Activated B cell treated with CpG ODN at 0.5 μM for 24 hours (primary cell): ENCODE measurements at places on chromosomes 7 and 10.
A peak's percentile ranks its signal among the peaks of the same experiment; 100 is the strongest.

DNA sequence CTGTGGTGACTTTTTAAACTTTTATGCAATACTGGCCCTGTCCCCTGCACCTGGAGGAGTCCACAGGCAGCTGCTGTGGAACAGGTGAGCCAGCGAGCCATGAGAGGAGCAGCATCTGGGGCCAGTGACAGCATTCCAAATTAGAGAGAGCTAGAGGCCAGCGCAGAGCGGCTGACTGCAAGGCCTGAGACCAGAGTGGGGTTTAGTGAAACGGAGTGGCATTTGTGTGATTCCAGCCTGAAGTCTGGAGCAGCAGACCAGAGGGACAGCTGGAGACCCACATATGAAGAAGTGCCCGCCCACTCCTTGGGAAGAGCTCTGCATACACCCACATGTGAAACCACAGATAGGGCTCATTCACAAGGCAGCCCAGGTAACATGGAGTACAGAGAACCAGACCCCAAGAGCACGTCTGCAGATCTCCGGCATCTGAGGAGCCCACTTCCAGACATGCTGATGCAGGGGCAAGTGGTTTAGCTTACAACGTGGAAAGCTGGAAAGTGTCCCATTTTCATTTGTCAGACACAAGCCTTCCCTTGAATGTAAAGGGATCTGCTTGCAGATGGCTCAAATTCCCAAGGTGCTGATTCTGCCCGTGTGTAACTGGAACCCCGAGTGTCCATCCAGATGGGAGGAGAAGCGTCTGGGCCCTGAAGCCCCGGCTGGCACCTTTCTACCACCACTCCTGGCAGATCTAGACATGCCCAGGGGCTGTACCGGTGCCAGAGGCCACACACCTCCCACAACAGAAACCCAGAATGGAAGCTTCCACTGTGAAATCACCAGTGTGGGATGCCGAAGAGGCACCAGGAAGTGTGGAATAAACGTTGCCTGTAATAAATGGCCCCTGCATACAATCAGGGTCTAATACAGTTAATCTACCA, 256.0 kb upstream of the TCERG1L start:
- no peak overlapping the region for H3K27ac ChIP-seq
- no peaks in the 10 kb centered on the region for H3K27me3 ChIP-seq
- no peak for DNase-seq
- no peaks in the 10 kb centered on the region for H3K4me1 ChIP-seq
- H3K36me3 ChIP-seq = no peaks in the 10 kb centered on the region

DNA sequence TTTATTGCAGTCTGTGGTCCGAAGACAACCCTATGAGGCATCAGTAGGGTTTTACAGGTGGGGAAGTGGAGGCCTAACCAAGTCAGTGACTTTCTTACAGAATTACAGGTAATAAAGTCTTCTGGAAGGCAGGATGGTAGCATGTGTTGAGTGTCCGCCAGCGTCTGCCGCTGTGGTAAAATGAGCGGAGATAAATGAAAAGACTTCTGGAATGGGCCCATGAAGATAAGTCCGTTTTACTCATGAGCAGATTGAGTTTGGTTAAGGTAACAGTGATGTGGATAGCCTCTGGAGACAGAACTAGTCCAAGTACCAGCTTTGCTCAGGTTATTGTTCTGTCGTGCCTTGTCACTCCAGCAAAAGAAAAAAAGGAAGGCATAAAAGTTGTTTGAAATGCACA, 966 bp downstream of the FBH1 start:
- no peak for DNase-seq
- peak overlapping the region; percentile 59 for H3K27ac ChIP-seq
- no peaks in the 10 kb centered on the region for H3K27me3 ChIP-seq
- H3K4me3 ChIP-seq = peak overlapping the region; percentile 86
- H3K36me3 ChIP-seq = peaks cover 38% of the 10 kb centered on the region

DNA sequence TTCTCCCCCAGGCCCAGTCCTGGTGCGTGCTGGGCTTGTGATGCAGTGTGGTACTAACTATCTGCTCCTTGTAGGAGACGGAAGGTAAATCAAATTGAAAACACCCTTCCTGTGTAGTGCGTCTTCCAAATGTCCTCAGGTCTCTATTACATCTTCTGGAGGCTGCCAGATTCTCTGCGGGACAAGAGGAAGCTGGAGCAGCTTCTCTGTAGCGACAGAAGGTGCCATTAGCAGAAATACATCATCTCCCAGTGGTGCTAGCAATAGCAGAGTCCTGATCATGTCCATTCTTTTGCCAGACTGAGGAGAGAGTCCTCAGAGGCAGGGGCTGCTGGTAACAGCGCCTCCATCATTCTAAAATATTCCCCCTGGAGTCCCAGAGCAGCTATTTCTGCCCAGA, 675.2 kb downstream of the LRMDA start:
- no peak for DNase-seq
- no peak overlapping the region for H3K27ac ChIP-seq
- no peaks in the 10 kb centered on the region for H3K27me3 ChIP-seq
- H3K4me3 ChIP-seq = no peak overlapping the region
- no peaks in the 10 kb centered on the region for H3K36me3 ChIP-seq
- H3K4me1 ChIP-seq = no peaks in the 10 kb centered on the region

DNA sequence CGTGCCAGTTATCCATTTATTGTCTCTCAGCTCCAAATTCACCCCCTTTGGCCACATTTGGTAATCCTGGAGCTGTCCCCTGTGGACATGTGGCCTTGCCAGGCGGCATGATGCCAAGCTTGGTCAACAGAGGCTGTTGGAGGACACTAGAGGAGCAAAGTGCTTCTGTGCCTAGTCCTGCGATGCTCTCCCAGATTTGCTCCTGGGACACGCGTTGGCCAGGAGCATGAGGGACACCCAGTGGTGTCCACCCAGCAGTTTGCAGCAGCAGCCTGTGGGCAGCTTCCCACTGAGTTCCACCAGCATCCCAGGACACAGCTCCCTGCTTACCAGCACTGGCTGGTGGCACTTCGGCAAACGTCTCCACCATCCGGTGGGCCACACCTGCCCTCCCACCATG, 55.5 kb upstream of the STEAP1B start:
- H3K27ac ChIP-seq = no peak overlapping the region
- H3K4me1 ChIP-seq = peaks cover 35% of the 10 kb centered on the region
- H3K27me3 ChIP-seq = peaks cover 3% of the 10 kb centered on the region
- H3K36me3 ChIP-seq = peaks cover 7% of the 10 kb centered on the region
- DNase-seq = no peak

- peaks cover 3% of the 10 kb centered on the region for H3K36me3 ChIP-seq
- no peak for DNase-seq
- peak overlapping the region; percentile 76 for H3K27ac ChIP-seq
- H3K4me1 ChIP-seq = peaks cover 26% of the 10 kb centered on the region
- H3K4me3 ChIP-seq = peak overlapping the region; percentile 85
Observed at GRCh38 chr7:148882841-148883265, 1.2 kb downstream of the EZH2 start.

DNA sequence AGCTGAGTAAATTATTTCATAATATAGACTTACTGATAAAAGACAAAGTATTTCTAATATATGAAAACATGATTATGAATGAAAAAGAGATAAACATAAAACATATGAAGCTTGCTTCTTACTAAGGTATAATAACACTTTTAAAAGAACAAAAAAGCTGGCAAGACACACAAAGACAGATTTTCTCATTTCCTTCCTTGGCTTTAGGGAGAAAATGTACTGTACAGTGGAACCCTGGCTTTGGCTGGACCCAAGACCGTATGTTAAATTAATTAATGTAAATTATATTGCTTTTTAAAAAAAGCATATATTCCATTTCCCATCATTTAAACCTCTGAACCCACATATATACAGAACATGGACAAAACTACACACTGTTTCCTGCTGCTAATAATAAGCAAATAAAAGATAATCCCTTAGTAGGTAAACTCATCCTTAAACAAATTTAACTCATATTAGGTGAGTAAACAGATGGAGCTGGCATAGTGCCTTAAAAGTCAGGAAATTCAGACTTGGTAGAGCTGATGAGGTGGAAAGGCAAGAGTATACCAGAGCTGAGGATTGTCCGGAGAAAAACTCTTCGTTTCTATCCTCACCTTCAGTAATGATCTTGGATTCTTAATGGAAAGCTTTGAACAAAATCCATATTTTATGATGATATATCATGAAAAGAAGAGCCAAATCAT, 1016.4 kb upstream of the KCND2 start:
- no peaks in the 10 kb centered on the region for H3K4me1 ChIP-seq
- H3K27me3 ChIP-seq = no peaks in the 10 kb centered on the region
- no peak overlapping the region for H3K4me3 ChIP-seq
- no peak for DNase-seq
- no peak overlapping the region for H3K27ac ChIP-seq
- no peaks in the 10 kb centered on the region for H3K36me3 ChIP-seq

DNA sequence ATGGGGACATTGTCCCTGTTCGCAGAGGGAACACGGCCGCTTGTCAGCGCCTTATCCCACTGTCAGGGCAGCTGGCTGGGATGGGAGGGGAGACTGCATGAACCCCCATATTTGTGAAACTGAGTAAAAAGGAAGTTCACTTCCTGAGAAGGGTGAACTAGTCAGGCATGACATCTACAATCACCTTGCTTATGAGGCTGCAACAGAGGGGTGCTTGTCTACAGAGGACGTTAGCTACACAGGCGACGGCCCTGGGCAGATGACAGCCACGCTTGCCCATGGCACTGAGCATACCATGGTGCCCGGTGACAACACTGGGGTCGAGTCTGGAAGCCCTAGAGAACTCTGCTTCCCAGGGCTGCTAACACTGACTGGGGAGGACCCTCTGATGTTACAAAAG, 46.0 kb upstream of the KDM7A start:
- H3K27ac ChIP-seq = peak overlapping the region; percentile 11
- no peaks in the 10 kb centered on the region for H3K36me3 ChIP-seq
- peak overlapping the region; percentile 33 for H3K4me3 ChIP-seq
- DNase-seq = no peak

GRCh38 chr10:126268013-126268920, 120.0 kb downstream of the ADAM12 start:
- DNase-seq = no peak
- peaks cover 3% of the 10 kb centered on the region for H3K27me3 ChIP-seq
- no peaks in the 10 kb centered on the region for H3K36me3 ChIP-seq
- H3K4me1 ChIP-seq = no peaks in the 10 kb centered on the region

GRCh38 chr7:13979671-13980435, 9.6 kb downstream of the ETV1 start:
- H3K27me3 ChIP-seq = no peaks in the 10 kb centered on the region
- DNase-seq = no peak
- no peak overlapping the region for H3K27ac ChIP-seq
- no peaks in the 10 kb centered on the region for H3K36me3 ChIP-seq
- no peak overlapping the region for H3K4me3 ChIP-seq
- H3K4me1 ChIP-seq = no peaks in the 10 kb centered on the region

DNA sequence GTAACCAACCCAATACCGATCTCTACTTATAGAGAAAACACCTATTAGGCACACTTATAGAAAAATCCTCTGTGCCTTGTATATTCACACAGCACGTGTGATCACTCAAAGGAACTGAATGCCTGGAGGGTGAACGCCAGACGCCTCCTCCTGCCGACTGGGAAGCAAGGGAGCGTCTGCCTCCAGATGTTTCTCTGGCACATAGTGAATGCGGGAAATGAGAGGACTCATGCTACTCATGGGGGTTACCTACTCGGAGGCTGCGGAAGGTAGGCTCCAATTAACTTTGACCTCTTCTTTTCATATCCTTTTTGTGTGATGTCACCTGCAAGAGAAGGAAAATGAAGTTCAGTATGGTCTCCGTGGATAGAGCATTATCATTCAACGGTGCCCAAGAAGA, 203.3 kb downstream of the DIP2C start:
- DNase-seq = no peak
- no peaks in the 10 kb centered on the region for H3K36me3 ChIP-seq
- no peak overlapping the region for H3K27ac ChIP-seq

GRCh38 chr7:94276795-94277194, 117.9 kb upstream of the COL1A2 start:
- H3K27me3 ChIP-seq = peaks cover 10% of the 10 kb centered on the region
- H3K4me3 ChIP-seq = no peak overlapping the region
- no peaks in the 10 kb centered on the region for H3K4me1 ChIP-seq

DNA sequence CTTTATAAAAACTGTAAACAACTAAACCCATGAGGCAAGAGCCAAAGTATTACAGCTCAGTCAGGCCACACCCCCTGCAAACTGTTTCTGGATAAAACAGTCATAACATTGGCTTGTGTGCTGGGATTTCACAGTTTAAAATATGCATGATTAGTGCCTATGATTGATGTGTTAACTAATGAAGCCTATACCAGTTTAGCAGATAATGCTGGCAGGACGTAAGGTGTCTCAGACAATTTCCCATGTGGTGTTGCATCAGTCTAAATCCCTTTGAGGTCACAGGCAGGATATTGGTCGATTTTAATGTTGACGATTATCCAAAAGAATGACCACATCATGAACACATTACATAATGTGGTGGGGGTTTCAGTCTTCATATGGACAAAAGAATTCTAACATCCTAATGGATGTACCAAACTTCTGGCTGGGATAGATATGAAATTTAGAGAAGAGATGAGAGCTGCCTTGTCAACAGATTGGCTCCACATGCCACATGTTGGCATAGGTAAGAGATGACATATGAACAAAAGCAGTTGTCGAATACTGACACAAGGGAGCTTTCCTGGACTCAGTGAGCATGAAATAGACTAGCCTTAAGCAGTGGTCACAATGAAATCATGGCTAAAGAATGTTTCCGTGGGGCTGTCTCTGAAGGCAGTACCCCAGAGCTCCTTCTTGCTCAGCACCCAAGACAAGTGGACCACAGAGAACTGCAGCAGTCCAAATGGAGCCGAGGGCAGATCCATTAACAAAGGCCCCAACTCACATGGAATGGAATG, 445.6 kb downstream of the GFRA1 start:
- no peaks in the 10 kb centered on the region for H3K27me3 ChIP-seq
- no peak for DNase-seq
- no peaks in the 10 kb centered on the region for H3K4me1 ChIP-seq
- no peaks in the 10 kb centered on the region for H3K36me3 ChIP-seq
- no peak overlapping the region for H3K4me3 ChIP-seq

DNA sequence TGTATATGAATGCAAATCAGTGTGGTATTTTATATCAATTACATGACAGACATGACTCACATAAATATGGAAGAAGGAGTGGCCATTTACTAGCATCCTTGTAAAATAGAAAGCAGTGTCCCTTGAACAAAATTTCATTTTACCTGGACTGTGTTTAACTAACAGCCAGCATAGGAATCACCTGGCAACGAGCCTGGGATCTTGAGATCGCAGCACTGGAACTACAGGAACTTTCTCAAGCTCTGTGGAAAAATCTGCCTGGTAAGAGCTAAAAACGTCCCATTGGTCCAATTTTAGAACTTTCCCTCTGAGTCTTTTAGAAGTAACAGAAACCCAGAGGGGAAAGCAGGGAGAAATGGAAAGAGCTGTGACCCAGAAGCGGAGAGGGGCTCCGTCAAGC, 68.9 kb upstream of the AMPH start:
- H3K4me1 ChIP-seq = no peaks in the 10 kb centered on the region
- peaks cover 8% of the 10 kb centered on the region for H3K27me3 ChIP-seq
- H3K36me3 ChIP-seq = no peaks in the 10 kb centered on the region
- no peak overlapping the region for H3K4me3 ChIP-seq
